ENCODE measurements at places on chromosomes 5 and 9.
A peak's percentile ranks its signal among the peaks of the same experiment; 100 is the strongest.

- no peak overlapping the region for H3K27ac ChIP-seq
- DNase-seq = no peak
- H3K4me3 ChIP-seq = no peak overlapping the region
- no peaks in the 10 kb centered on the region for H3K4me1 ChIP-seq
- no peaks in the 10 kb centered on the region for H3K36me3 ChIP-seq
- no peaks in the 10 kb centered on the region for H3K27me3 ChIP-seq
These were observed 18.4 kb upstream of the ZNF474 start for GRCh38 chr5:122110987-122111386.

- no peak overlapping the region for H3K4me3 ChIP-seq
- no peak overlapping the region for H3K27ac ChIP-seq
- DNase-seq = no peak
- no peaks in the 10 kb centered on the region for H3K4me1 ChIP-seq
- no peaks in the 10 kb centered on the region for H3K27me3 ChIP-seq
These were observed 504.4 kb upstream of the WWC1 start for GRCh38 chr5:167786871-167787578.

DNA sequence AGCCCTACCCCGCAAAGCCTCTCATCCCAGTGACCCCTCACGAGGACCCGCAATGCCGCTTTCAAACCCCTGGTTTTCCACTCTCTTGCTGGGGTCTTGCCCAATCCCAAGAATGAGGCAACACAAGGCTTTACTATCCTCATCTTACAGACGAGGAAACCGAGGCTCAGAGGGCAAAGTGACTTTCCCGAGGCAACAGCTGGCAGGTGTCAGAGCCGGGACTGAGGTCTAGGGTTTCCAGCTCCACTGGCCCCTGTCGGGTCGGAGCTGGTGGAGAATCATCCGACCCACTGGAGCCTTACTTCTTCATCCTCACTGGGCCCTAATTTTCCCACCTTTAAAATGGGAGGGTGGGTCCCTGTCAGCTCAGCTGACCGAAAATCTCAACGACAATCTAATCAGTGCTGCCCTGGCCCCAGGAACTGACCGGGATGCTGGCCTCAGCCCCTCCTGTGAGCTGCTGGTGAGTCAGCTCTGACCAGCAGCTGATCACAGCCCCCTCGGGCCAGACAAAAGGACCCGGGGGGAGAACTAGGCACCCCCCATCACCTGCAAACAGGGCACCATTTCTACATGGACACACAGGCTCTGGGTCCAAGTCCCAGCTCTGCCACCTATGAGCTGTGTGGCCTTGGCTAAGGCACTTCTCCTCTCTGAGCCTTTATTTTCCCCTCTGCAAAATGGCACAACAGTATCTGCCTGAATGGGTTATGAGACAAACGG lies 72.7 kb upstream of the STXBP1 start:
- H3K27ac ChIP-seq = peak overlapping the region; percentile 68
- no peak overlapping the region for H3K4me3 ChIP-seq
- no peaks in the 10 kb centered on the region for H3K27me3 ChIP-seq

- H3K27ac ChIP-seq = no peak overlapping the region
- no peak overlapping the region for H3K4me3 ChIP-seq
- no peak for DNase-seq
- no peaks in the 10 kb centered on the region for H3K36me3 ChIP-seq
- no peaks in the 10 kb centered on the region for H3K27me3 ChIP-seq
These were observed 285.4 kb downstream of the TMEM232 start for GRCh38 chr5:110441035-110441434.

- H3K27ac ChIP-seq = no peak overlapping the region
- no peaks in the 10 kb centered on the region for H3K4me1 ChIP-seq
- H3K4me3 ChIP-seq = no peak overlapping the region
- H3K36me3 ChIP-seq = no peaks in the 10 kb centered on the region
These were observed 83.4 kb upstream of the SIMC1 start for GRCh38 chr5:176154821-176155220.

Measured in endothelial cell of umbilical vein (primary cell).